HFFc6 (cell line): ENCODE measurements at places on chromosomes 12 and 14. TPM values are rescaled to one million over a fixed set of nuclear protein-coding genes. Genes with fewer than 3 reads are reported as not detected.

- DNase-seq = peak; percentile 2
Measured at GRCh38 chr14:88791629-88792472, 902 bp downstream of the EML5 start.

- peak; percentile 99 for DNase-seq
Measured at GRCh38 chr14:64540208-64541202, at the start of gene HSPA2. Gene HSPA2 (plus strand): TSS chr14:64540741. CDS start chr14:64540850, 109 bp downstream.

GRCh38 chr14:52950410-52950897 lies 396 bp downstream of the FERMT2 start:
- DNase-seq = peak; percentile 27

GRCh38 chr14:20223410-20223809 lies at the start of gene OR11H6:
Gene OR11H6 (plus strand): TSS chr14:20223710. CDS start chr14:20223710, 0 bp downstream.
- no peak for DNase-seq

DNA sequence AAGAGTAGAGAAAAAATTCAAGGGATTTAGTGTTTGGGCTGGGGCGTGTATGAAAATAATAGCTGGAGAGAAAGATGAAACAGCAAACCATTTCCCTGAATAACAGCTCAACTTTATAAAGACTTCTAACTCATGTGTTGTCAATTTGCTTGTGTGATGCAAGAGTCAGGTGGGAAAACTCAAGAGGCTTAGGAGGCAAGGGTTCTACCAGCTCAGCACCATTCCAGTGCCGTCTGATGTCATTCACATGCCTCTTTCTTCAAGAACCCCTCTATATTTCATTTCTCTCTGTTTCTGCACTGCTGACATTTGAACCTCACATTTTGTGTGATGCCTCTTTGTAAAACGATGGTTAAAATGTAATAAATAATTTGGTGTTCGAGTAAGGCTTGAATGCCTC lies 192.2 kb downstream of the PRKD1 start:
- DNase-seq = no peak

DNA sequence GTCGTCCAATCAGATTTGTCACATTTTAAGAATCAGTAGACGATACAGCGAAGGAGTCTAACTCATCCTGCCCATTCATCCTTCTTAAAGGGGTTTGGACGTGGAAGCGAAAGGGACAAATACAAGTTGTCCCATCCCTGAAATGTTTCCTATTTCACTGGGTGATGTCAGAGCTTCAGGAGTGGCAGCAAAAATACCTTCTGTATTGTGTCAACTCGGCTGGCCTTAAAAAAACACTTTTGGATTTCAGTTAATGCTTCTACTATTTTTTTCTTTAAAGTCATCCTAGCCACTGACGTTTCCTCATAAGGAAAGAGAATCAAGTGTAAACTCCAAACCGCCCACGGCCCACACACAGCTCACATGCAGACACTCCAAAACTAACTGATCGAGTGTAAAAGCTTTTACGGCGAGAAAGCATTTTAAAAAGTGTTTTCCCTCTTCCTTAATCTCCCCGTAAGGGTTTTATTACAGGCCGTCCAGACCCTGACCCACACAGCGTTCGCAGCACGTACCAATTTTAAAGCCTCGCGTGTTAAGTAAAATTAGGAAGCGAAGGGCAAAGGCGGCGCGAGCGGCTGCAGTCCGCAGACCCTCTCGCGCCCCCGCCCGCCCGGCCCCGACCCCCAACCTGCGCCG lies 593 bp downstream of the CFL2 start:
- DNase-seq = peak; percentile 80

DNA sequence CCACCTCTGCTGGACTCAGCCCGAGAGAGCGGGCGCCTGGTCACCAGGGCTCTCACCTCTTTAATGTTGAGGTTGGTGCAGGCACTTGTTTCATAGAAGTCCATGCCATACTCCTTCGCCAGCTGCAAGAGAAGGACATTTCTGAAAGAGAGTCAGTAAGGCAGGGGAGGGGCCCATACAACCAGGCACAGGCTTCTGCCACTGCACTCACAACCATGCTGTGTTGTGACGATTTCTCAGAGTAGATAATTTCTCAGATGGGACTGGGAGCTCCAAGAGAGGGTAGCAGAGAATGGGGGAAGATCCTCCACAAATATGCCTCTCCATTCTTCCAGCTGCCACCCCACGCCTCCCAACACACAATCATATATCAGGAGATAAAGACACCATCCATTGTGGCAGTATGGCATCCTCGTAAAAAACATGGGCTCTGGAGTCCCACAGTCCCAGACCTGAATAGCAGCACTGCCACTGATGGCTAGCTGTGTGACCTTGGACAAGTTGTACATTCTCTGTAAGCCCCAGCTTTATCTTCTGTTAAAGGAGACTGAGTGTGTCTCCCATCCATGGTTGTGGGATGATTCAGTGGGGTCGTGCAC lies 6.2 kb upstream of the GPX2 start:
- DNase-seq = no peak

DNA sequence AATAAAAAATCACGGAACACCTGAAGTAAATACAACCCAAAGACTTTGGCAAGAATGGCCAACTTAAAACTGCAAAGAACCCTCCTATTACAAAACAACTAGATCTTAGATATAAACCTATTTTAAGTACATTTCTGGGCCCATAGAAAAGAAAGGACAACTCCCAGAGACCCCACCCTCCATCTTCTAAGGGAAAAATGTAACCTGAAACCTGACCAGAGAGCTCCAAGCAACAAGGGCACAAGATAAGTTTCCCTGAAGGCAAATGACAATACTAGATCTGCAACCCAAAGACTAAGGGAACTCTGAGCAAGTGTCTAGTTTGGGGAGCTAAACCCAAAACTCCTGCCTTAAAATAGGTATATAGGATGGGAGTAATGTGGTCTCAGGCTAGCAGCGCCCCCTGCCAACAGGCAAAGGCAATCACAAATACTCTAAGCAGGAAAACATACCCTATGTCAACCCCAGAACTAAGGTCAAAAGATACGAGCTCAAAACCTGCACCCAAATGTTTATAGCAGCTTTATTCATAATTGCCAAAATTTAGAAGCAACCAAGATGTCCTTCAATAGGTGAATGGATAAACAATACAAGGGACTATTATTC lies 218.9 kb downstream of the ITPR2 start:
- DNase-seq = no peak

GRCh38 chr14:56949828-56950227 lies 139.5 kb upstream of the OTX2 start:
- DNase-seq = no peak

- peak; percentile 39 for DNase-seq
Measured at GRCh38 chr14:70789361-70789760, 20.0 kb downstream of the MAP3K9 start.

Gene CINP
- 55.5 to 60.0 TPM (median 56.1 TPM) in 3 replicates for total RNA-seq

Gene KRT78
- total RNA-seq = not detected in 3 replicates

Gene FLRT2
- total RNA-seq = 33.5 to 50.9 TPM (median 49.7 TPM) in 3 replicates

Gene SCARB1
- 35.6 to 37.8 TPM (median 36.1 TPM) in 3 replicates for total RNA-seq

Gene FIGNL2
- total RNA-seq = not detected in 3 replicates

Gene LRTM2
- total RNA-seq = not detected in 3 replicates

Gene CLBA1
- 7.7 to 9.0 TPM (median 8.8 TPM) in 3 replicates for total RNA-seq
